ENCODE measurements at places on chromosomes 7 and 10. TPM values are rescaled to one million over a fixed set of nuclear protein-coding genes. Genes with fewer than 3 reads are reported as not detected.

STOX1 gene
- 0.67 TPM for total RNA-seq

ITGA8 gene
- not detected for total RNA-seq

SLC13A1 gene
- not detected for total RNA-seq

MEOX2 gene
- total RNA-seq, result not detected

CREM gene
- total RNA-seq, result 86.5 TPM

WDFY4 gene
- 1.5 TPM for total RNA-seq
